ENCODE measurements at places on chromosomes 3 and 15. TPM values are rescaled to one million over a fixed set of nuclear protein-coding genes. Genes with fewer than 3 reads are reported as not detected.

The CPN2 gene
- 2.3 TPM for total RNA-seq

DNA sequence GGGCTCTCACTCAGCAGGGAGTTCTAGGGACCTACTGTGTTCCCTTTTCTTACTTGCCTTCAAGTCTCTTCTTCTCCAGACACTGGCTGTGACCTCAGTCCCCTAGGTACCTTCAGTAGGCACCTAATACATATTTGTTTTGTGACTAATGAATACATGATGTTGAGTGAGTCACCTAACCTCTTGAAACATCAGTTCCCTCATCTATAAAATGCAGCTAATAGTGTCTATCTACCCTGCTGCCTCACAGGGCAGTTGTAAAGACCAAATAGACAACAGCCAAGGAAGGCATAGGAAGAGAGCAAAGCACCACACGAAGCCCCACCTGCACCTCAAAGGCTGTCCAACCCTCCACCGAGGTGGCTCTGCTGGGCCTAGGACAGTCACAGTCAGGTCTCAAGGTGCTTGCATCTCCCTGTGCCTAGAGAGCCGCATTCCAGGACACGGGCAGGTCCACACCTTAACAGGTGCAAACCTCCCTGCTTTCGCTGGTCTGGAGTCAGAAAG, 29.1 kb downstream of the DAPK2 start:
- no peak for DNase-seq

The SPESP1 gene
- 4.0 TPM for total RNA-seq

DNA sequence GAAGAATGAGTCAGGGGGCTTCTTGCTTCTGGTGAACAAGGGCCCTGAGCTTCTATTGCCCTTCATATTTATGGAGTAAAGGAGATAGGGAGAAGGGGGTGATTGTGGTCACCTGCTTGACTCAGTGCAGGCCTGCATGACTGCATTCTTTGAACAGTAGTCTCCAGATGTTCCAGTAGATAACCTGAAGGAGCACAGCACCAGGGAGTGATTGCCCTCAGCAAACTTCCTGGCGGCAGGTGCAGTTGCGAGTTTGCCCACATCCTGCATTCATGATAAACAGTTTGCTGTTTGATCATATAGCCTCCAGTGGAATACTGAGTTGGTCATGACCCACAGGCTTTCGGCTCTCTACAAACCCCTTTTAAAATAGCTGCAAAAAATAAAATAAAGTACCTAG, 1632.7 kb downstream of the OTOL1 start:
- no peak for DNase-seq

The ASB14 gene
- total RNA-seq = 9.0 TPM

- no peak for DNase-seq
These were observed 140.2 kb downstream of the GMNC start for GRCh38 chr3:190722181-190722905.

GRCh38 chr3:129317848-129318247, 39.2 kb downstream of the HMCES start:
- no peak for DNase-seq

The CACNA2D3 gene
- 33.7 TPM for total RNA-seq

DNA sequence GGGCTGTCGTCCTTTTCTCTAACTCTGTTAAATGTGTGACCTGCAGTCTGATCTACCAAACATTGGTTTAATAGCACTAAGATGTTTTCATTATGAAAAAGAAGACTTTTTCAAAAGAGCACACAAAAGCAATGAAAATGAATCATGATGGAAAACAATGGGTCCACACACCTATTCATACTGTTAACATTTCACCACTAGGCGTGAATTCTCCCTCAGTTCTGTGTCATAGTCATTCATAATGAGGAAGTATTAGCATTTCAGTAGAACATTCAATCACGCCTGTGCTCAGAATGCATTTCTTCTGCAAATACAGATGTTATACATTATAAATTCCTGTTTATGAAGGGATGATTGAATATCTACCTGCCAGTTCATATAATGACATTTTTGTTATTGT, 35.9 kb downstream of the EIF4E3 start:
- no peak for DNase-seq

The AGBL1 gene
- total RNA-seq = not detected

DNA sequence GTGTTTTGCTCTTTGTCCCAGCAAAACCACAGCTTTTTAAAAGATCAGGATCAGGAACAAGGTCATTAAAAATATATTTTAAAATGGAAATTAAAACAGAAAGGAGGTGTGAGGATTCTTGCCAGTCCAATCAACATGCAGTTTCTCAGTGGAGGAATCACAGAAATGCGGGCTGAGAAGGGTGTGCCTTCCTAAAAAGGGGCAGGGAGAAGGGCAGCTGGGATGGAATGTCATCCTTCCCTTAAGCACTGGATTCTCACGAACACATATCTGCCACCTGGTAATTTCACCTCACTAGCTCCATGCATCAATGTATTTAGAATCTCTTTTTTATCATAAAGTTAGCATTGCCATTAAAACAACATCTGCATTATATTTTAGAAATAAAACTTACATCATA, 21.4 kb downstream of the ABI3BP start:
- no peak for DNase-seq

DNA sequence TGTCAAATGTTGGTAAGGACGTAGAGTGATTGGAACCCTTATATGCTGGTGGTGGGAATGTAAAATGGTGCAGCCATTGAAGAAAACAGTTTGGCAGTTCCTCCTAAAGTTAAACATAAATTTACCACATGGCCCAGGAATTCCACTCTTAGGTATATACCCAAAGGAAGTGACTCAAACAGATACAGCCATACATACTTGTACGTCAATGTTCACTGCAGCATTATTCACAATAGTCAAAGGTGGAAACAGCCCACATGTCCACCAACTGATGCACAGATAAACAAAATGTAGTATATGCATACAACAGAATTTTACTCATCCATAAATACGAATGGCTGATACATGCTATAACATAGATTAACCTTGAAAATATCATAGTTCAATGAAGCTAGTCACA, 13.2 kb downstream of the CLASP2 start:
- DNase-seq = no peak

The RNU5B-1 gene
- 25.8 TPM for total RNA-seq

GRCh38 chr3:196563721-196564225, 4.6 kb downstream of the WDR53 start:
- DNase-seq = no peak

DNA sequence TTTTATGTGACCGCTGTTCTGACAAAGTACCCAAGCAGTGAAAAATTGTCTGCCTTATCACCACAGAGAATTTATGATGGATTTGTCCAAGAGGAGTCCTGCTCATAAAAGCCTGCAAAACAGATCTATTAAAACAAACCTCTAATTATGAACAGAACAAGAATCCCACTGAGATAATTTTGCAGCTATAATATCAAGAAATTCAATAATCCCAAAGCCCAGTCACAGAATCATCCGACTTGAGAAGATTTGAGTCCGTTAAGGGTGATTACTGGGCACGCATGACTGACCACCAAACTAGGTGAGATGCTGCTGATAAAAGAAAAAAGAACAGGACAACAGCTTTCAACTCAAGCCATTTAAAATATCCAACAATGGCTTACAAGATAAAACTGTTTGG, 231.0 kb upstream of the WNT5A start:
- no peak for DNase-seq

DNA sequence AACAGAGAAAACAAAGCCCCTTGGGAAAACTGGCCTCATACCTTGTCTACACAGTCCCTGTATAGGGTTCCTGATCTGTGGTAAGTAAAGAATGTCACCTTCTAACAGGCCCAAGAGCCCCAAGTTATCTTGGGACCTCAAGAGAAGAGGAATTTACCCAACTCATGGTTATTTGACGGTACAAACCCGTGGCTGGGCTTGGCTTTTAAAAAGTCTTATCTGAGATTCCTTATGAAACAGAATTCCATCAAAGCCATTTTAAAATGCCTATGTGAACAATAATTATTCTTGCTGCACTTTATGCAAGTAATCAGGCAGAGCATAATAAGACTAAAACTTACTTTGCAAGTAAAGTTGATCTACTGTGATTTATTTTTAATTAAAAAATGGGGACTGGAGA, 13.9 kb upstream of the SORD start:
- DNase-seq = no peak

DNA sequence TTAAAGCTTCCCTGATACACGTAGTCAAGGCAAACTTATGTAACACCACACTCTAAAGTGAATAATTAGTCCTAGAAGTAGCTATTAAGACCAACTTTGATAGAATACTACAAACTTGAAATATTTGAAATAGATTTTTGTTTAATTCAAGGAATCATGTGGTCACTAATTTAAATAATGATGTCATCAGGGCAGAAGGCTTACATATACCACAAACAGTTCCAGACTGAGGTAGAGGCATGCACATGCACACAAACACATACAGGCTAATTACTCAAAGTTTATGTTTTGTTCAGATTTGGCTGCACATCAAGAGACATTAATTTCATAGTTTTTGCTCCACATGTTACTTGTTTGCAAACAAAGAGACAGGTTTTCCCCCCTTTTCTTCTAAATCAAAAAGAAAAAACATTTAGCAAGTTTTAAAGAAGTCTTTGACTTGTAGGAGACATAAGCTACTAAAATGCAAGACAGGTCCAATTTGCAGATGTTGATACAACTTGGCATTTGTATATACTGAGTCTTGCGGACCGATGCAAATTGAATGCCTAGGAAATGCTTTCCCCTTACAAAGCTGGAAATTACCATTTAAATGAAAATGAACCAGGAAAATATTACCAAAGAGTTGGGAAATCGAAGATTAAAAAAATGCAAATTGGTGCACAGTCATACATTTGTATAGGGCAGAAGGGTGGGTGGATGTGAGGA, 594.8 kb downstream of the MAGI1 start:
- DNase-seq = no peak

GRCh38 chr3:196969660-196970546, 1.3 kb upstream of the PIGZ start:
- peak; percentile 88 for DNase-seq

The NR1I2 gene
- total RNA-seq = not detected

The TM4SF18 gene
- 15.8 TPM for total RNA-seq

DNA sequence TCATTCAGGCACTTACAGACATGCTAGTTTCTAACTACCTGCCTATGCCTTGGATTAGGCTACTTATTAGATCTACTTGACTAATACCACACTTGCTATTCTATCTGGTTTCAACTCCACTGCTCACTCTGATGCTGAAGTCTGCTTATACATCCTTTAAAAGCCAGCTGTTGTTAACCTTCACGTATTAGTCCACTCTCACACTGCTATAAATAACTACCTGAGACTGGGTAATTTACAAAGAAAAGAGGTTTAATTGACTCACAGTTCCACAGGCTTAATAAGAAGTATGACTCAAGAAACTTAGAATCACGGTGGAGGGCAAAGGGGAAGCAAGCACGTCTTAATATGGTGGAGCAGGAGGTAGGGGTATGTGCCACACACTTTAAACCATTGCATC, 47.7 kb upstream of the ANKRD28 start:
- no peak for DNase-seq

DNA sequence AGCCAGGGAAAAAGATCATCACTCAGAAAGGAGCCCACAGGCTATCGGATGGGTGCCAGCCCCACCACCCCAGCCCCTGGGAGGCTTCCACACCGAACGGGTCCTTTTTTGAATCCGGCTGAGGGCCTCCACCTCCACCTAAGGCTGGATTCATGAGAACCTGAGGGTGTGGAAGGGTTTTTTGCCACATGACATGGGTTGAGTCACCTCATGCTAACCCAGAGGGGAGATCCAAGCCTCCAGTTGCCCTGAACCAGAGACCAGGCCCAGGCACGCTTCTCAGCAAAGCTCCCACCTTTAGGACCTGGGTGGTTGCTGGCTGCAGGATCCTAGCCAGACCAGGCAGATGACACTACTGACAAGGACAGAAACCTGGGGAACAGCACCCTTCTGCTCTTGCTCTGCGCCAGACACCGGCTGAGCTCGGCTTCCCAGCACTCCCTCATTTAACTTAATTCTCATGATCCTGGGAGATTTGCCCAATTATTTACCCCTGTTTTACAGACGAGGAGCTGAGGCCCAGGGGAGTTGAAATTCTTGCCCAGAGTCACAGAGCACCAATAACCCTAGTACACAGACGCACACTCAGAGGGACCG, 25.6 kb downstream of the DUSP7 start:
- DNase-seq = no peak

DNA sequence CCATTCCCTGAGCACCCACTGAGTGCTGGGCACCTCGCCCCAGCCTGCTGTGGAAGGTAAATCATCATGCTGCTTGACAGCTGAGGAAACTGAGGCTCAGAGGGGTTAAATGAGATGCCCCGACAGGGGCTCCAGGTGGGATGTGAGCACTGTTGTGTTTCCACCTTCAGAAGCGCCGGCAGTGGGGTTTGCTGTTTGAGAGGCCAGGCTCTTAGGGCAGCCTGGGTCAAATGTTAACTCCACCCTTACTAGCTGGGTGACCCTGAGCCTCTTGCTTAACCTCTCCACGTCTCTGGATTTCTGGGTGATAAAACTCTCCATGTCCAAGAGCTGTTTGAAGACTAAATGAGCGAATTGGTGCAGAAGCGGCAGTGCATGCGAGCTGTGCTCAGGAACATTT, 43.1 kb downstream of the FAM3D start:
- DNase-seq = no peak

The CRABP1 gene
- total RNA-seq = not detected

- no peak for DNase-seq
These were observed 161.7 kb upstream of the ZNF385D start for GRCh38 chr3:21912711-21913110.

GRCh38 chr15:40100123-40100946, 8.3 kb downstream of the BMF start:
- DNase-seq = no peak

GRCh38 chr15:38530113-38530512, 34.5 kb downstream of the RASGRP1 start:
- no peak for DNase-seq

DNA sequence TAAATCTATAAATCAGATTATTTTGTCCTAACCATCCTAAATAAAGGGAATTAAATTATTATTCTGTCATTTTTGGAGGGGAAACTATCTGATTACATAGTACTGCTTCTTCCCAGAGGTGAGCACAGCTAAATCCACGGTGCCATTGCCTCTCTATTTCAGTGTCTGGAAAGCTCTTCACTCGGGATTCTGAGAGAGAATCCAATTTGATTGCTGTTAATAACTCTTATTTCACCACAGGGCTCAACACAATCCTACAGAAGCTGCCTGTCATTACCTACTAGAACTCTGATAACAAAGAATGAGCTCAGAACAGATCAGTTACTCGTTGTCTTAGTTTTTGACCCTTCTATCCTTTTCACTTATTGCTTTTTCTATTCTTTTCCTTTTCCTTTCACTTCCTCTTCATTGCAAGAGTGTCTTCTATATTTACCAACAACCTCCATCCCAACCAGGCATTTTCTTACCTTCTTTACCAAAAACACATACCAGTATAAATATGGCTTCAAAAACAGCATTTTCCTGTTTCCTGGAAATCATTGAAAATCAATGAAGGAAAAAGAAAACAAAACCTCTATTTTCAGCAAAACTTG, 30.4 kb downstream of the OXNAD1 start:
- DNase-seq = no peak

GRCh38 chr15:58522865-58523264, 91.1 kb downstream of the LIPC start:
- DNase-seq = no peak

The KIF9 gene
- total RNA-seq = 7.6 TPM

GRCh38 chr15:85795337-85796305, 896 bp upstream of the KLHL25 start:
- no peak for DNase-seq
